ENCODE measurements at places on chromosomes 1 and 21.

- no peak for DNase-seq
These were observed 255.9 kb upstream of the SNX7 start for GRCh38 chr1:98405581-98406074.

- DNase-seq: no peak
These were observed 1.5 kb downstream of the SPATA6 start for GRCh38 chr1:48470481-48470855.

DNA sequence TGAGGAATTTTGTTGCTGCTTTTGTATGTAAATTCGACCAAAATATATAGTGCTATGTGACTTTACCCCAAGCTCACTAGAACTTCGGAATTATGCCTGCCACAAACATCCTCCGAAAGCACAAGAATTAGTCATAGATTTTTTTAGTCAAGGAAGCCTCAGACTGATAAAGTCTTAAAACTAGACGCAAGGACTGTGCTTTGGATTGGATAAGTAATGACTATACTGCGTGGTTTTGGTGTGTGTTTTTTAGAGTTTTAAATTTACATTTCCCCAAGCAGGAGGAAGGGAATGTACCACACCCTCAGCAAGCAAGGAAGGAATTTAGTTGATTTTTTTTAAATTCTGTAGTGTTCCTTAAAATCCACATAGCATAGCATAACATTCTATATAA, 10.3 kb downstream of the WLS start:
- no peak for DNase-seq

DNA sequence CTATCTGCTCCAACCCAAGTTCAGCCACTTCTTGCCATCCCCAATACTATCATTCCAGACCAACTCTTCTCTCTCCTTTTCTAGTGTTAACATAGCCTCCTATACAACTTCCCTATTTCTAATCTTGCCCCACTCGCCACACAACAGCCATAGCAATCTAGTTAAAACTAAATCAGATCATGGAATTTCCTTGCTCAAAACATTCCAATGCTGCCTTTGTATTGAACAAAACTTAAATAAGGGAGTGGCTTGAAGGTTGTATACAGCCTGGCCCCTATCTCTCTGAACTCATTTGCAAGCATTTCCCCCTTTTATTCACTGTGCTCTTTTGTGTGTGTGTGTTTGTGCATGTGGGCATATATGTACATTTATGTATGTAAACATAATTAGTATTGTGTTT, 118.1 kb upstream of the SGIP1 start:
- no peak for DNase-seq

GRCh38 chr1:193070942-193071341, 11.5 kb downstream of the RO60 start:
- DNase-seq: no peak

- DNase-seq: no peak
These were observed 8.9 kb downstream of the RBM15 start for GRCh38 chr1:110348050-110348449.

- no peak for DNase-seq
These were observed 8.7 kb upstream of the CD34 start for GRCh38 chr1:207919523-207920170.

GRCh38 chr1:117735045-117735992, 129.5 kb downstream of the TENT5C start:
- no peak for DNase-seq

DNA sequence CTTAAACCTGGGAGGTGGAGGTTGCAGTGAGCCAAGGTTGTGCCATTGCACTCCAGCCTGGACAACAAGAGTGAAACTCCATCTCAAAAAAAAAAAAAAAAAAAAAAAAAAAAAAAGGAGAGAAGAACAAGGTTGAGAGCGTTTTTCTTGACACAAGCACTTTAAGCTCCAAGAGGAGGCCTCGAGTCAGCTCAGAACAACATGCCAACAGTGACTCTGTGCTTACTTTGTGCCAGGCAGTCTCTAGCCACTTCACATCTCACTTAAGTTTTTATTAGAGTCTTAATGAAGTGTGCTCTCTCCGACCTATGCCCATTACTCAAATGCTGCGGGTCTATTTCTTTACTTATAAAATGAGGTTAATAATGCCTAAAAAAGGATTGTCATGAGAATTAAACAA, 13.0 kb downstream of the ATP1A1 start:
- DNase-seq: no peak

GRCh38 chr1:92538048-92538412, 51.3 kb upstream of the GFI1 start:
- DNase-seq: no peak

DNA sequence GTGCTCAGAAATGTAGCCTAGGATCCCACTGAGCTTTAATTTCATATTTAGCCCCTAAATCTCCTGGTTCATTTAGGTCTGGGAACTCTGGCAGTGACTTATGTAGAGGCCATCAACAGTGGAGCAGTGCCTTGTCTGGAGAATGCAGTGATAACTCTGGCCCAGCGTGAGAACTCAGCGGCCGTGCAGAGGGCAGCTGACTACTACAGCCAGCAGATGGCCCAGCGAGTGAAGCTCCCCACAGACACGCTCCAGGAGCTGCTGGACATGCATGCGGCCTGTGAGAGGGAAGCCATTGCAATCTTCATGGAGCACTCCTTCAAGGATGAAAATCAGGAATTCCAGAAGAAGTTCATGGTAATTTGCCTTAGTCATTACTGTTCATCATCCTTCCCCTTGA, 17.8 kb downstream of the GBP6 start:
- DNase-seq: no peak

GRCh38 chr1:62687421-62687902, 724 bp downstream of the DOCK7 start:
- DNase-seq: peak; percentile 34

DNA sequence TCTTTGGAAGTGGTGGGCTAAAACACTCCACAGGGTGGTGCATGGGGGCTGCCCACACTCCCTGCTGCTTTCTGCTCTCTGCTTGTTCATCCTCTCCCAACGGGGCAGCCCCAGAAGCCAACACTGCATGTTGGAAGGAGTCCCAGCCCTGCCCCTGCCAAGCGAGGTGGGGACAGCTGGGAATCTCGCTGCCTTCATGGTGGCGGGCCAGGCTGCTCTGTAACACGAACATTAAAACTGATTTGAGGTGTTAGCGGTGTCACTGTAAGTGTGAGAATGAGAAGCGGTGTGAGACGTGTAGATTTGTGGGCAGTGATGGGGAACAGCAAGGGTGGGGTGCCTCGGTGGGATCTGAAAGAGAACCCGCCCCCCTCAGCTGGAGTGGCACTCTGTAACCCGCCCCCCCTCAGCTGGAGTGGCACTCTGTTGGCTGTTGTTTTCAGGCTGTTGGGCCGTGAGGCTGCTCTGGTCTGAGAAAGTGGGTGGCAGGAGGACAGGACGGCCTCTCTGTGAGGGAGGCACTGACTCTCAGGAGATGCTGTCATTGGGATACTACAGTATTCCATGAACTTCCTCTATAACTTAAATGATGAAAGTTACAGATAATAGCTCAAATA, 80.9 kb downstream of the PCBP3 start:
- DNase-seq: no peak

GRCh38 chr1:183810121-183810520, 5.2 kb downstream of the RGL1 start:
- no peak for DNase-seq

DNA sequence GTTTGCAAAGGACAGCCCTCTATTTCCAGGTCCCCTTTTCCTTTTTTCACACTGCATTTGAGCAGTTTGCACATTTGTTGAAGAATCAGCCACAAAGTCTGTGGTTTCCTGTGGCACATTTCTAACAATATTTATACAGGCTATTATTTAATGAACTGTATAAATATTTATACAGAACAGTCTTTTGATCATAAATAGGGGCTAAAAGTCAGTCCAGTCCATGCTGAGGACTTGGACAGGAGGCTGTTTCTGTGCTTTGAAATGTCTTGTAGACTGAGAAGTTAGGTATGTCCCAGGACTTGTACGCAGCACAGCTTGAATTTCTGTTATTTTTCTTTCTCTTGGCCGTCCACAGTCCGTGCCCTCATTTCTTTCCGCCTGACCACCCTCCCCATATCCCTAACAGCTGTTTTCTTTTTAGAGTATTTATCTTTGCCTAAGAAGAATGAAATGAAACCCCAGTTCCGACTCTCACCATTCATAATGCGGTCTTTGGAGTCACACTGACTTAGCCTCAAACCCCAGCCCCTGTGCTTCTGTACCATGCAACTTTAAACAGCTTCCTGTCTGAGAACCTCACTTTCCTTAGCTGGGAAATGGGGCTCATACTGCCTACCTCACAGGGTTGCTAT, 19.7 kb downstream of the FGGY start:
- DNase-seq: no peak

DNA sequence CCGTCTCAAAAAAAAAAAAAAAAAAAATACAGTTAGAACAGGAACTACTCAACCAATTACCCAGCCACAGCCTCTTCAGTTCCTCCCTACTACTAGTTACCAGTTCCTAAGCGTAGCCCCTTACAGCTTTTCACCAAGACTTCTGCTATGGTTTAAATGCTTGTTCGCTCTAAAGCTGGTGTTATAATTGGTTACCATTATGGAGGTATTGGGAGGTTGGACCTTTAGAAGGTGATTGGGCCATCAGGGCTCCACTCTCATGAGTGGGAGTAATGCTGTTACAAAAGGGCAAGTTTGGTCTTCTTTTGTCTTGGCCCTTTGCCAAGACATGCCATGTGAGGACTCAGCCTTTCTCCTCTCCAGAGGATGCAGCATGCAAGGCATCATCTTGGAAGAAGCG, 3.0 kb upstream of the SMPDL3B start:
- DNase-seq: peak; percentile 12

DNA sequence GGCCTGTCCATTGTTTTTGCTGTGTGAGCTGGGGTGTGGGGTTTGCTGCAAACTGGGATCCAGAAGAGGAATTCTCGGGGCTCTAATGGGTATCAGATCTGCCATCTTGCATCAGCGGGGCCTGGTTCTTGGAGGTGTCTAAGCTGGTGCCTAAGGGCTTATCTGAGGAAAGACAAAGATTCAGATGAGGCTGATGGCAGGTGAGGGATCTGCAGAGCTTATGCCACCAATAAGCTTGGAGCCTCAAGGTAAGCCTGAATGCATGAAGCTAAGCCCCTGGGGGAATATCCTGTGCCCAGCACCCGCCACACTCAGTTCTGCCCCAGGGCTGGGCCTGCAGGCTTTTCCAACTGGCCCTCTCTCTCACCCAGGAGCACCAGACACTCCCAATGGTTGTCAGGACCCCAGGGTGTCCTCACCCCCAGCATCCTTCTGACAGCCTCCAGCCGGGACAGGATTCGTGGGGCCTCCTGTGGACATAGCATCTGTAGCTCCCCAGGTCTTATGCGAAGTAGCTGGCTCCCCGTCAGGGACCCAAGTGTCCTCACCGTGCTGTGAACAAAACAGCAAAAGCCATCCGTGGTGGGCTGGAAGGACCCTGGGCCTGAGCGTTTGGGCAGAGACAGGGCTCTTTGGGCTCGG, 9.5 kb upstream of the GSTM3 start:
- DNase-seq: no peak

GRCh38 chr1:45722809-45723208, 27.6 kb downstream of the IPP start:
- DNase-seq: no peak

DNA sequence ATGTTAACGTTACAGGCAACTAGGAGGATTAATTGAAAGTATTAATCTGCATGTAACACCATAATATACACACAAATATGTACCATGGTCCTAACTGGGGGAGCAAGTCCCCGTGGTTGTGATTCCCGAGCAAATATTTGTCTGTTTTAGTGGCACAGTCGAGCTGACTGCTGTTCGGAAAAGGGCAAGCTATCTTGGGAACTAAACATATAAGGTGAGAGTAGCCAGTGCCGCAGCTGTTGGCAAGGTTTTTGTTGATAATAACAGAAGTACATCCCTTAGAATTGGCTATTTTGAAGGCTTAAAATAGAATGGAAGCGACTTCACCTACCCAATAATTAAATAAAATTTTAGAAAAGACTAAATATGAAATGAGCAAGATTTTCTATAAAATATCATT, 45.5 kb downstream of the UCHL5 start:
- no peak for DNase-seq

GRCh38 chr1:67399199-67399993, 30.8 kb downstream of the SERBP1 start:
- no peak for DNase-seq

GRCh38 chr21:45872471-45872870, 109.1 kb upstream of the COL6A1 start:
- DNase-seq: no peak

GRCh38 chr1:77060000-77060399, 159.2 kb downstream of the PIGK start:
- no peak for DNase-seq

DNA sequence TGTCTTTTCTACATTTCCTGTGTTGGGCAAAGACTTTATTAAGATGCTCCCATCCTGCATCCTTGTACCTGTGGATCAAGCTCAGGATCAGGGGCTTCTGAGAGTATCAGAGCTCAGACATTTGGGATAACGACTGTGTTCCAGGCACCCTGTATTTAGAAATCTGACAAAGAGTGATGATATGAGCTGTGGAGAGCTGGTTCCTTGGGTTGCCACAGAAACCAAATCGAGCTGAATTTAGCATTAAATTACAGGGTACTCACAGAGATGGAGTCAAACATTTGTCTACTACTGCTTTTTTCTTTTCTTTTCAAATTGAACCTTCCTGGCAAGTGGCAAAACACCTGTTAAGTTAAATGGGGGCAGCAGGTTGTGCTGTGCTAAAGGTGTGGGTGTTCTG, 110.6 kb downstream of the XCL2 start:
- no peak for DNase-seq

GRCh38 chr1:44655609-44656008, 18.7 kb downstream of the TMEM53 start:
- no peak for DNase-seq

- no peak for DNase-seq
These were observed 4.2 kb downstream of the RSPO1 start for GRCh38 chr1:37630426-37631028.

DNA sequence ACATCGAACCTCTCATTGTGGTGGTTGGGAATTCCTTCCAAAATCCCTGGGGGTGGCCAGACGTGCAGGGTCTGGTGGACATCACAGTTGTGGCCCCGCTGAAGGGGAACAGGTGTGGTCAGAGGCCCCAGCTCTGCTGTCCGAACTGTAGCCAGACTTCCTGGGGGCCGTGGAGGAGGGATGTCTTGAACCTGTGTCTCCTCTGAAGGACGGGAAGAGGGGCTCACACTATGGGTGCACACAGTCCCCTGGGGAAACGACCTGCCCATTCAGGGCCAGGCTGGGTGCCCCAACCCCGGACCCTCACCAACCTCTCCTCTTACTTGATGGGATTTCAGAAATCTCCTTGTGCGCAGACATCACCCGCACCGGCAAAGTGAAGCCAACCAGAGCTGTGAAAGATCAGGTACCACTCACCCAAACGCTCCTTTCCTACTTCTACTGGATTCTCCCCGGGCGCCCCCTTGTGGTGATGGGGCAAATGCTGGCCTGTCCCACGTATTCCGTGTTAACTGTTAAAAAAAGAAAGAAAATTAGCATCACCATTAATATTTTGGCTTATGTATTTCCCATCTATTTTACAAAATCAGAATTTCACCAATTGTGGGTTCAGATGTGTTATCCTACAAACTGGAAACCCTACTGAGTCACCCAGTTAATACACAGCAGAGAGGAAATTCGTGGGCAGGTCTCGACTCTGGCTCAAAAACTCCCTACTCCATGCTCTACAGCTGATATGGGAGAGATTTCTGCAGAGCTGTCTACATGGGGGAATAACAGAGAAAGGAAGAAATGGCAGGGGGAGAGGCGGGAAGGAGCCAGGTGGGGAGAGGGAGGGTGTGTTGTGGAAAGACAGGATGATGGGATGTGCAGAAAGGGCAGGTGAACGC, 28.1 kb downstream of the PADI4 start:
- peak; percentile 59 for DNase-seq
